Posterior cingulate gyrus (tissue), 11 donors: ENCODE measurements at places on chromosomes 13 and 19.

GRCh38 chr13:42807866-42808265 lies 26.5 kb downstream of the FAM216B start:
- DNase-seq: no peak

GRCh38 chr13:102558029-102558428 lies 38.8 kb upstream of the TPP2 start:
- no peak for DNase-seq

GRCh38 chr19:12789098-12789903 lies 2.0 kb upstream of the JUNB start:
- no peak for DNase-seq

GRCh38 chr19:42254089-42254849 lies 659 bp downstream of the ERF start:
- DNase-seq: peak; percentile 91

DNA sequence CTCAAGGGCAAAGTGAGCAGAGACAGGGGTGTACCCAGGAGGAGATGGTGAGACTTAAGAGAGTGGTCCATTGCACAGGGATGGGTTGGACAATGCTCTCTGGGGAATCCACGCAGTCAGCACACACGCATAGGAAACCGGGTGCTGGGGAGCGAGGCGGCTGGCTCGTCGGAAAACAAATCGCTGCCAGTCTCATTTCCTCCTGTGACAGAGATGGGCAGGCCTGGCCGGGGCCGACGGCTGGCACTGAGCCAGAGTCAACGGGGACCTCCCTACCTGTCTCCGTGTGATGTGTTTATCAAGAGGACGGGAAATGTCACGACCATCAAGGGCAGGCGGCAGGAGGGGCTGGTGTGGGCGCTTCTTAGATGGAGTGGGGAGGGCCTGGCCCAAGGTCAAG lies 27.3 kb downstream of the PTPRS start:
- DNase-seq: no peak

GRCh38 chr13:101127741-101128353 lies 288.5 kb downstream of the NALCN start:
- DNase-seq: no peak

DNA sequence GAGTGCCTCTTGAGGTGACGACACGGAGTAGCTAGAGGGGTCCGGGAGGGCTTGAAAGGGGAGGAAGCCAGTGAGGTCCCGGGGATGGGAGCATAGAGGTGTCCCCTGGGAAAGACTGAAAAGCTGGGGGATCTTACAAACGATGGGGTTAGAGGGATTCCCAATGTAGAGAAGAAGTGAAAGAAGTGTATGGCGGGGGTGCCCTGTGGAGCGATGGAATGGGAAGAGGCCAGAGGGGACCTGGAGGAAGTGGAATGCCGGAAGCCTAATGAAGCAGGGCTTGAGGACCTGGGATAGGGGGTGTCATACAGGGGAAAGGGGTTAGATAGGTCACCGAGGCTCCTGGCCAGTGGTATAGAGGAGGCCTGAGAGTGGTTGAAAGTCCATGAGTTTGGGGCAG lies 580 bp downstream of the AP2A1 start:
- no peak for DNase-seq

- DNase-seq: no peak
Observed at GRCh38 chr13:95485045-95485517, 67.4 kb upstream of the CLDN10 start.

- DNase-seq: no peak
Observed at GRCh38 chr13:110263888-110264287, 43.1 kb downstream of the COL4A1 start.

DNA sequence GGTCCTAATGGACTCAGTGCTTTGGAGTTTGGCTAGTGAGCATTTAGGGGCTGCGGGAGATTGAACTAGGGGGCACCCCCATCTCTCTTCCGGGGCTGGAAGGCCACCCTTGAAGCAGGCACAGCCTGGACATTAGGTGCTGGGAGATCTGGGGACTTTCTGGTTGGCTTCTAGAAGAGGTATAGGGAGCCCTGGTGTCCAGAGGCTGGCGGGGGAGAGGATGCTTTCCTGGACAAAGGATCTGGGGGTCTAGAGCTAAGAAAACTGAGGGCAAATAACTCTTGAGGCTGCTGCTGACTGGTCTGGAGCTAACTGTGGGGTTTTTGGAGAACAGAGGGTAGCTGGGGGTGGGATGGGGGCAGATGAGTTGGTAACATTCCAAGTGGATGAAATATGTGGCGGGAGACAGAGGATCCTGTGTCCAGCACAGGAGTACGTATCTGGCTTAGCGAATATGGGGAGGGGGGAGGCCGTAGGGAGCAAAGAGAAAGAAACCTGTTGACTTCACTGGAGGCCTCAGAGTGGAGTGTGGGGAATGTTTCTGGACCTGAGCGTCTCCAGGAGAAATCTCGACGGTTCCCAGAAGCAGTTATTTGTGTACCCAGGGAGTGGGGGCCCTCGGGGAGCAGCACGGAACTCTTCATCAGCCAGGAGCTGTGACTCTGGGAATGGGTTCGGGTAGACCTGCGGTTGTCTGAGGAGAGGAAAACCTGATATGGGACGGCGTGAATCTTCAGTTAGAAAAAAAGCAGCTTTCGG lies 1.4 kb downstream of the HNRNPUL1 start:
- DNase-seq: no peak

- DNase-seq: no peak
Observed at GRCh38 chr19:40392123-40392522, 2.1 kb upstream of the HIPK4 start.

DNA sequence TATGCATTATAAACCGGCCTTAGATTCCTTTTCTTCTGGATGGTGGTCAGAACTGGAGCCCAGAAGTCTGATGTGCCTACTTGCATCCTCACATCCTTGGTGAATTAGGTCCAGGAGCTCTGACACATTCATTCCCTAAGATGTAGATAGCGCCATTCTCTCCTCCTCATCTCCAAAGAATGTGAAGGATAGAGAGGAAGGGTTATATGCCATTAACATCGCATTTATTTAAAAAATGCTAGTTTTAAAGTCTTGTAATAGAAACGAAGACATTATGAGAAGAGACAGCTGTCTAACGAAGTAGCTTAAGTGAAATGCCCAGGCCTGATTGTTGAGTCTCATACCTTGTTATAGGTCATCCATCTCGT lies 9.7 kb downstream of the MBNL2 start:
- no peak for DNase-seq

- no peak for DNase-seq
Observed at GRCh38 chr13:23430664-23431063, 2.8 kb downstream of the SACS start.

- peak; percentile 75 for DNase-seq
Observed at GRCh38 chr19:57527136-57527881, at the start of gene ZNF549. TSS of gene ZNF549 (plus strand) at chr19:57527356. CDS start at chr19:57527574, 218 bp downstream.

DNA sequence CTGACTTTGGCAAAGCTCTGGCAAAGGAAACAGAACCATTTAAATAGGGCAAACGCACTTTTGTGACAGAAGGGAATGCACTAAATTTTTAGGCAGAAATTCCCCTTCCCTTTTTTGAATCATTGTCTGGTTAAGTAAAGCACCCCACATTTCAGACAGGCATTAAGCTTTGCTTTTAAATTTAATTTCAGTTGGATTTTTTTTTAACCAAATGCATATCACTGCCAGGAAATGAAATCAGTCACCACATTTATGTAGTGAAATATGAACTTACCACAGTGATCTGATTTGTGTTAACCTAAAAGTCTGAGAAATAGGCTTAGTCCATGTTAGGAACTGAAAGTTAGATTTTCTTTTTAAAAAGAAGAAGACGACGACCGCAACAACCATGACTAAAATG lies 10.8 kb downstream of the GPR183 start:
- no peak for DNase-seq

DNA sequence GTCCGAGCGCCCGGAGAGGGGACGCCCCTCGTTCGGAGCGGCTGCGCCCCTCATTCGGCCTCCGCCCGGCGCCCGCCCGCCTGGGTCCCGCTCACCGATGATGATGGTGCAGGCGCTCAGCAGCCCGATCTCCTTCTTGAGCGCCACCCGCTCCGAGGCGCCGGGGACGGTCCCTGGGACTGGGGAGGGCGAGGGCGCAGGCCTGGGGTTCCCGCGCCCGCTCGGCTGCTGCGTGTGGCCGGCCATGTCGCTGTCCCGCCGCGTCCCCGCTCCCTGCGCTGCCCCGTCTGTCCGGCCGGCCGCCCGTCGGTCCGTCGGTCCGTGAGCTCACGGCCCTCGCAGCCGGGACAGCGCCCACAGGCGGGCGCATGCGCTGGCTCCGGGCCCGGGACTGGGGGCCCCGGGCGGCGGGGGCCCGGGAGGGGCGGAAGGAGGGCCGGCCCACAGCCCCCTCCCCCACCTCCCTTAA lies at the start of gene SLC7A10:
Gene SLC7A10, minus strand, starts transcription at position 393 of the 469 bp plus-strand sequence. Its CDS starts 147 bp downstream, at position 246.
- DNase-seq: no peak

GRCh38 chr13:21910546-21910945 lies 239.7 kb downstream of the FGF9 start:
- DNase-seq: no peak

GRCh38 chr13:80584785-80585184 lies 243.9 kb upstream of the SPRY2 start:
- DNase-seq: no peak

GRCh38 chr19:10927730-10928562 lies 493 bp downstream of the YIPF2 start:
- DNase-seq: no peak

GRCh38 chr19:55552620-55553019 lies 7.3 kb upstream of the SBK3 start:
- DNase-seq: no peak

DNA sequence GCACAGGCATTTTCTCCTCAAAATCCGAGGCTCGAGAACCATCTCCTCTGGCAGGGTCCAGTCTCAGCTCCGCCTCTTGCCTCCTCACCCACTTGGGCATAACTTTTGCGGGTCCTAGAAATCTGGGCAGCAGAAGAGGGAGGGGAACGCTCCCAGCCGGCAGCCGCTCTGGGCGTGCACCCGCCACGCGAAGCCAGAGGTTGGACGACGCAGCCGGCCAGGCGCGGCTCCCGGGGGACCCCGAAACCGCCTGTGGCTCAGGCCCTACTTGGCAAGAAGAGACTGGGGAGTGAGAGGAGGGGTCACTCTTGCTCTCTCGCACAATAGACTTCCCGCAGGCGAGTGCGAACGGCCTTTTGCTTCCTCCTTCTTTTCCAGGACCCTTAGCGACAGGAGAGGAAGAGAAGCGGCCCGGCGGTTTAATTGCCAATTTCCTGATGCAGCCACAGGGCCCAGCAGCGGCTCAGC lies 6.0 kb upstream of the SOX1 start:
- DNase-seq: no peak

DNA sequence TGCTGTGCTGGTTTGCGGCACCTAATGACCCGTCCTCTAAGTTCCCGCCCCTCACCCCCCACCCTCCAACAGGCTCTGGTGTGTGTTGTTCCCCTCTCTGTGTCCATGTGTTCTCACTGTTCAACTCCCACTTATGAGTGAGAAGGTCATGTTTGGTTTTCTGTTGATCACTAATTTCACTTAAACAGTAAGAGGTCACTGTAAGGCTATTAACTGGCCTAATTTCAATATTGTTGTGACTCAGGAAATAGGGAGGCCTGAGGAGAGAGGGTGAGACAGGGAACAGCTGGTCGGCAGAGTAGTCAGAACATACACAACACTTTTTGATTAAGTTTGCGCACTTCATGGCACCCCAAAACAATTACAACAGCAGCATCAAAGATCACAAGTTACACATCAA lies 15.6 kb downstream of the TUBGCP3 start:
- DNase-seq: no peak

DNA sequence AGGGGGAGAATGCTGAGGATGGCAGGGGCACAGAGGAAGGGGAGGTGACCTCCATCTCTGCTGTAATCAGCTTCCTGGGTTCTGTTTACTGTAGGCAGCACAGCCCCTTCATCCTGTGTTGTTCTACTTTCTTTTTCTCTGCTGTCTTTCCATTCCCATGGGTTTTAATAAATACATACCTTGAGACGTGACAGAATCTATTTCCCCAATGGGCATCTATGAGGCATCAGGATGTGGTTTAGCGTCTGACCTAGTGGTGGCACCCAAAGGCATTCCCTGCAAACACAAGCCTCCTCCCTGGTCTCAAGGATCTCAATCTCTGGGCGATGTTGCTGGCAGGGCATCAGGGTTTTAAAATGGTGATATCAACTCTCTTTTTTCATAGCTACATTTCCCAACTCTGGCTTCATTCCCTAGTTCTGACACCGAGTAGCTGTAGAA lies 60.8 kb downstream of the ALOX5AP start:
- DNase-seq: no peak

DNA sequence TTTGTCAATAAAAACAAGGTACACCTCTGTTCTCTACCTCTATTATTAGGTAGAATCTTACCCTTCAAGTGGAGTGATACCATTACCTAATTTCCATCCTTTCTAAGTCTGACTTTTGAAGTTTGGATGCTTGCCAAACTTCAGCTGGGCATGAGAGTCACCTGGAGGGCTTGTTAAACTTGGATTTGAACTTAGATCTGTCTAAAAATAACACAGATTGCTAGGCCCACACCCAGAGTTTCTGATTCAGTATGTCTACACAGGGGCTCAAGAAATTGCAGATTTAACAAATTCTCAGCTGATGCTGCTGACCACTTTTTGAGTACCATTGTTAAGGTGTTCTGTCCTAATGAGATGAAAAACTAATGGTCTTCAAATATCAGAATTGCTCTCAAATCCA lies 512.2 kb downstream of the LMO7 start:
- no peak for DNase-seq

DNA sequence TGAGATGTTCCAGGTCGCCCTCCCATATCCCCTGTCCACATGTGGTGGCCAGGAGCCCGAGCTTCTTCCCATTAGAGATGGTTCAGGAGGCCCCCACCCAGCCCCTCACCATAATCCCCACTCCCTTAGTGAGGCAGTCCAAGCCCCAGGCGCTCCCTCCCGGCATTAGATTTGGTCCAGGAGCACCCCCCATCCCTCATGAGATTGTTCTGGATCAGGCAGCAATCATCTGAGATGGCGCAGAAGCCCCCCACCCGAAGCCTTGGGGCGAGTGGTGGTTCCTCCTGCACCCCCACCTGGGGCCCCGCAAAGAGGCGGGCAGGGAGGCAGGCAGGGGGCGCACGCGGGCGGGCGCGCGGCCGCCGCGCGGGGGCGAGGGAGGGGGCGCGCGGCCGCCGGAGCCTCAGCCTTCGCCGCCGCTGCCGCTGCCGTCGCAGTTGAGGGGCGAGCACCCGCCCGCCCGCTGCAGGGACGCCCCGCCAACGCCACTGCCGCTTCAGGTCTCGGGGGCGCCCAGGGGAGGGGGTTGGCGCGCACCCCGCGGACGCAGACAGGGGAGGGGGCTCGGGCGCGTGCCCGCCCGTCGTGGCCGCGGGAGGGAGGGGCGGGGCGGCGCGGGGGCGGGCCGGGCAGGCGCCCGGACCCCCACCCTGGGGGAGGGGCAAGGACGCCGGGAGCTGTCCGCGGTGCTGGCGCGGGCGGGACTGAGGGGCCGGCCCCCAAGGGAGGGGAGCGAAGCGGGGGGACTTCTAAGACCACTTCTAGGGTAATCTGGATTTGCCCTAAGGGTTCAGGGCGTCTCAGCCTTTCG lies 46.4 kb upstream of the SHKBP1 start:
- peak; percentile 36 for DNase-seq

GRCh38 chr13:112115403-112116091 lies 48.6 kb downstream of the SOX1 start:
- no peak for DNase-seq
